ENCODE measurements at places on chromosomes 7 and 10.
A peak's percentile ranks its signal among the peaks of the same experiment; 100 is the strongest.

GRCh38 chr10:120458432-120458831 lies 1.4 kb downstream of the PLPP4 start:
- DNase-seq: no peak

DNA sequence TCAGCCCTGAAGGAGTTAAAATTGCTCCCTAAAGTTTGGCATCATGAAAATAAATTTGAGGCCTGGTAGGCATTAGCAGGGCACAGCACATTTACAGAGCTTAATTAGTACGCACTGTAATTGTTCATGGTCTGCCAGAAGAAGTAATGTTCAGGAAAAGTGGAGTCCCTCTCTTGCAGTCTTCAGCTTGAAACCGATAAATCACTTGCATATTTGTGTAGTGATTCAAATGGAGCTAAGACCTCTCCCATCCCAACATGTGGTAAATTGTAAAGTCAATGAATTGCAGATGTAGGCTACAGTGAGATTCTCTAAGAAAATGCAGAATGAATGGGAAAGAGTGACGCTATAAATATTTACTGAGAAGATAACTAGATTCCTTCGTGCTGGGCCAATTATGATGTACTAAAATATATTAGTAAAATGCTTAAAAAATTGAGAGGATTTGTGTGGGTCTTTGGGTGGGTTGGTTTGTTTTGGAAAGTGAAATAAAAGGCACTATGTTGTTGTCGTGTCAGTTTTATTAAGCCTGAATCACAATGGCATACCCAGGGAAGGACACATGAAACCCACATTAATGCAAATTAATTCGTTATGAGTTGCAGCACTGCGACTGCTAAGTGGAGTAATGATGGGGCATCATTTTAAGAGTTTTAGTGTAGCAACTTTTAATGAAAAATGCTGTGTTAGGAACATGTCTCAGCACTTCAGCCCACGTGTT lies 8.4 kb downstream of the TCF7L2 start:
- DNase-seq: no peak

DNA sequence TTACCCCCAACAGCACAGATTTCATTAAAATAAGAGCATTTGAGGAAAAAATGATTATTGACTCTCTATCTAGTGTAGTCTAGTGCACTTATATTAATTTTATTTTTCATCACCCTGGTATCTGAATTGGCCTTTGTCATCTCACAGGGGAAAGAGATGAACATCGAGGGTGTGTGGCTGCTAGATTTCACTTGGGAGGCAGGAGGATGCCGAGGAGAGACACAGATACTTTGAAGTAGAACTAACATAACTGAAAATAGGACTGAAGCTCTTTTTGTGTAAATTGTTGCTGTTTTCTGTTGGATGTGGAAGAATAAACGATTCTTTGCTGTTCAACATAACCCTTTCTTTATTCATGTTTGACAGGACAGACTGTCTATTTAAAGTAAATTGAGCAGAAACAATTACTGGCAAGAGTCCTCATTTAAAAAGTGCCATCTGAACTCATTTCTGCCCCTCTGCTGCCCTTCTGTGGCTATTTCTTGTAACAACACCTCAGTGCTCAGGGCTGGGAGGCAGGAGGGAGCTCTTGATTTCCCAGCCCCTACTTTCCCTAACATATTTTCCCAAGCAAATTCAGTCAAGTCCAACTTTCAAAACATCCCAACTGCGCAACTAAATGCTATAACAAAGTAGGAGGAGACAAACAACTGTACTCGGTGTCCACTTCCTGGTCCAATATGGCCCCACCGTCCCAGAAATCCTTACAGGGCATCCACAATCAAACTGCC lies 15.6 kb downstream of the LYZL1 start:
- DNase-seq: no peak

DNA sequence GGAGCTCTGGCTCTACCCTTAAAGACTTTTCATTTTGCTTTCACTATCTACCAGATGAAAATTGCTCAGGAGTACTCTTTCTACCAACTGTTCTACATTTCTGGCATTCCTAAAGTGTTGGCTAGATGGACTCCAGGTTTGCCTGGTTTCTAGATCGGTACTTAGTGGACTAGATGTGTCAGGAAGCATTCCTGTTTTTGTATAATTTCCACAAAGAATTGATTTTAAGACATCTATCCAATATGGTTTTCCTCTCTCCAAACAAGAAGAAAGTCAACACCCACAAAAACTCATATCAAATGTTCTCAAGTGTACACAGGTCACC lies 157.7 kb downstream of the CHRM2 start:
- no peak for DNase-seq

DNA sequence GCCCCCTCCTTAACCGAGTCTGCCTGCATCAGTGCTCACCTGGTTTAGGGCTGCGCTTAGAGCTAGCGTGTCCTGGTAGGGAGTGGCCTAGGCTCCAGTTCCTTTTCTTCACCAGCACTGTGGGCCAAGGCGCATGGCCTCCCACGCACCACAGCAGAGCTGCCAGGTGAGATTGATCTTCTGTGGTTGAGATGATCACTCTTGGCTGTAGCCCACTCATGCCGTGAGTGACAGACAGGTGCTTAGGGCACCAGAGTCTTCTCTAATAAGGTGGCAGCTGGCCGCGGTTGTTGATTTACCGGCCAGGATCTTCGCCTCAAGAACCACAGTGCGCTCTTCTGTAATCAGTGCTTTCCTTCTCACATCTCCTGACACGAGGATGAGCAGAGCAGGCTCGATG lies 157.2 kb upstream of the INSYN2A start:
- no peak for DNase-seq

GRCh38 chr10:70602665-70603448 lies at the start of gene PRF1:
Gene PRF1 (minus strand): TSS chr10:70602741. CDS start chr10:70600902, 1,839 bp downstream.
- peak; percentile 33 for DNase-seq

- DNase-seq: no peak
Measured at GRCh38 chr10:81873932-81874816, 820 bp upstream of the NRG3 start.

DNA sequence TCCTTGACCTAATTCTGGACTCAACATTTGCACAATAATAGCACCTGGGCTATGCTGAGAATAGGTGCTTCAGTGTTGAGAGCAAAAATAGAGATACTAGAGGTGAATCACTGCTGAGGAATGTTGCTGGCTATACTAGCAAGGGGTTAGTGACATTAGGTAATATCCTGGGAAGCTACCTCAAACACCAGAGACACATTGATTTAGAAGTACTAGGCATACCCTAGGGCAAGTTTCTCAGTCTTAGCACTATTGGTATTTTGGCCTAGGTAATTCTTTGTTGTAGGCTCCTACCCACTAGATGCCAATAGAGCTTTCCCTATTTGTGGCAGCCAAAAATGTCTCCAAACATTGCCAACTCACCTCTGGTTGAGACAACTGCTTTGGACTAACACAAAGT lies 484.0 kb upstream of the MBL2 start:
- no peak for DNase-seq

DNA sequence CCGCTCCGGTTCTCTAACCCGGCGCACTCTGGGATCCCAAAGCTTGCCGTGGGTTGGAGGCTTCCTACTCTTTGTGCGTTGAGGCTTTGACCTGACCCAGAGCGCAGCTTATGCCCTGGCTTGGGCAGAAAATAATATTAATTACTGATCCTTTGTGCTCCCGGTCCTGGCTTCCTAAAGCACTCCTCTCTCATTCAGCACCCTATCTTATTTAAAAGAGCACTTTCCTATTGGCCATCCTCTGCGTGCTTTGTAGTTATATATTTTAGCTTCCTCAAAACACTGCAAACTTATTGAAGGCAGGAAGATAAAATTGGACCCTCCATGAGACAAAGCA lies 466.0 kb downstream of the XPNPEP1 start:
- no peak for DNase-seq

GRCh38 chr10:102678068-102678400 lies 33.8 kb downstream of the TRIM8 start:
- no peak for DNase-seq

DNA sequence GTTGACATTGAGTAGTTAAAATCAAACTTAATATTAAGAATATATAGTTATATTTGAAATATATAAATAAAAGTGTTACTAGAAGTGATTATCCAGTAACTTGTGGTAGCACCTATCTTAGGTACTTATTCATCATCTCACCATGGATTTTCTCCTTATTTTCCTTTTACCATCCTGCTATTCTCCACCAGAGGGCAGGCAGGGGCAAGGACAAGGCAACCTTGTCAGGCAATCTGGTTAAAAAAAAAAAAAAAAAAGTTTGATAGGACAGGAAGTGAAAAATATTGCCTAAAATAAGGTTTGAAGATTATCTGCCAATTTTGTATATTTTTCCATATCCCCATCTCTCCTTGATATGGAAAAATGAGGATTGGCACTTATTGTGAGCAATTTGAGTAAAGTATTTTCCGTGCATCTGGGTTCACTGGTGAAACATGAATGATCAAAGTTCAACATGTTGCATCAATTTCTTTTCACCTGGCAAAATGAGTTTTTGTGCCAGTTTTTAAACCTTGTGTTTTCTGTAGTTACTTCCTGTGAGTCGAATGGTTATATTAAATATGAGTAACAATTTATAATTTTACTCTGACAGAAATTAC lies 256.7 kb downstream of the AGMO start:
- no peak for DNase-seq

GRCh38 chr7:25572423-25572822 lies 344.1 kb upstream of the NPVF start:
- no peak for DNase-seq

DNA sequence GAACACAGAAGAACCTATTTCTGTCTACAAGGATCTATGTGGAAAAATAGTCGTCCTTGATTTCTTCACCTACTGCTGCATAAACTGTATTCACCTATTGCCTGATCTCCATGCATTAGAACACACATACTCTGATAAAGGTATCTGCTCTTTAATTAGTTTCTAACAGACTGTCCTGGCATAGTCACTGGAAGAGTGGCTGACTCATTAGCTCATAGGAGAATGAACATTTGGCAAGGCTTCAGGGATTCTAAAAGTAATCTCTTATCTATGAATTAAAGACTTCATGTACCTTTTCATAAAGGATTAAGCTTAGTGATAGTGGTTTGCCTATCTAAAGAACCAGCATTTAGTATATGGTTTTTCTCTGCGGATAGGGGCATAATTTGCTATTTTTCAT lies 4.1 kb downstream of the NHLRC2 start:
- DNase-seq: no peak

DNA sequence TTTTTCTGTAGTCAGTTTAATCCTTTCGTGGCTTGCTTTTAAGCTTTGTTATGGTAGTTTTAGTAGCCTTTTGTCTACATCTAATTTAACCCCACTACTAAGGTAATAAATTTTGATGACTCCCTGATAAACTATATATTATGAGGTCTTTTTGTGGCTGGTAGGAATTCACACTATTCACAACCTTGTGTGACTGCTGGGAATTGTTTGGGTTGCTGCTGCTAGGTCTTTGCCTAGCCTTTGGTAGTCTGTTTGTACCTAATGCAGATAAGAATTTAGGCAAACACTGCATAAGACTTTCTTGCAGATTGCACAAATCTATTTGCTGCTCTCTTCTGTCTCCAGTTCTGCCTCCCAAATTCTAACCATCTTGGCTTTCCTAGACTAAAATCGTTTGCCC lies 58.3 kb downstream of the SHOC2 start:
- no peak for DNase-seq

- no peak for DNase-seq
Measured at GRCh38 chr10:110735620-110736027, 91.5 kb downstream of the RBM20 start.

DNA sequence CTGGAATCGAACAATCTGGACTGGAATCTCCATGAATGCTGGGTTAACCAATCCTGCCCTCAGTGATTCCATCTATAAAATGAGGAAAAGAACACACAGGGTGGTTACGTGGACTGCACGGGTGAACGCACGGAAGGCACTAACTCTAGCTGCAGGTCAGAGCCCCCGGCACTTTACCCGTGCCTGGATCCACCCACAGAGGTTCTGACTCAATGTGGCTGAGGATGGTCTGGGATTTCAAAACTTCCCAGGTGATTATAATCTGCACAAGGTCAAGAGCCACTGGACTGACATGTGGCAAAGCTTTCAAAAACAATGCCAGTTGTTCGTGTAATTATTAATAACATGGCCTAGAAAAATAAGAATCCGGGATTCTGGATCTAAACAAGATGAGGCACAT lies 29.2 kb downstream of the KIAA1549 start:
- DNase-seq: no peak

DNA sequence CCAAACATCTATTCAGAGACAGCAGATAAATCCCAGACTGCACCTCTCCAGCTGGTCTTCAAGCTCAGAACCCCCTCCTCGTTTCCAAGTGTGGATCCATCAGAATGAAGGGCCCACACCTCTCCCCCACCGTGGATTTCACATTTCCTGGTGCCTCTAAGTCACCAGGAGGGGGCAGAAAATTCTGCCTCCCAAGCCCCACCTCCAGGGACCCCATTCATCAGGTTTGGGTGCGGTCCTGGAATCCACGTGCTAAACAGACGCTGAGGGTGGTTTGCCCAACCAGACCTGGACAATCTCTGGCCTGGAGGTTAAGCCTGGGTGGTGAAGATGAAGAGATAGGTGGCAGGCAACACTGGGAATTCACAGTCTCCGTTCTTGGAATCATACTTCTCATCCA lies 92.4 kb downstream of the WDR11 start:
- no peak for DNase-seq

DNA sequence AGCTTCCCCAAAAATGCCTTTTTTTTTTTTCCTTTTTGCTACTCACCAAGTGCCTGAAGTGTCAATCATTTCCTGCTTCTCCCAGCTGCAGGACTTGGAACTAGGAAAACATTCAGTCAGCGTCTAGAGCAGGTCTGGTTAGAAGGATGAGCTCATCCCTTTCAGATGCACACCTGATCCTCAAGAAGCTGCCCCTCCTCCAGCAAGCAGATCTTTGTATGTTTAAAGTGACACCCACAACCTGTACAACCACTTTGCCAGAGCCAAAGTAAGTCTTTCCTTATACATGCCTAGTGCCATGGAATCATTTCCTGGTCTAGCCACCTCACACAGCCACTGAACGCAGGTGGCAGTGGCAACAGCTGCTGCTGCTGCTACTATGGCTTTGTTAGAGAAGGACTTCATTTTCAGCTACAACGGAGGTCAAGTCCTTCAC lies 10.4 kb upstream of the USP54 start:
- no peak for DNase-seq

- no peak for DNase-seq
Measured at GRCh38 chr7:41716691-41717090, 13.8 kb upstream of the INHBA start.

DNA sequence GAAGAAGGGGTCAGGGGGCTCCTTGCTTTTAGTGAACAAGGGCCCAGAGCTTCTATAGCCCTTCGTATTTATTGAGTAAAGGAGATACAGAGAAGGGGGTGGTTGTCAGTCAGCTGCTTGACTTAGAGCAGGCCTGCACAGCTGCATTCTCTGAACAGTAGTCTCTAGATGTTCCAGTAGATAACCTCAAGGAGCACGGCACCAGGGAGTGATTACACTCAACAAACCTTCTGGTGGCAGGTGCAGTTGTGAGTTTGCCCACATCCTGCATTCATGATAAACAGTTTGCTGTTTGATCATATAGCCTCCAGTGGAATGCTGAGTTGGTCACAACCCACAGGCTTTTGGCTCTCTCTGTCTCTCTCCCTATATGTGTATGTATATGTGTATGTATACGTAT lies 70.0 kb upstream of the GJD4 start:
- no peak for DNase-seq
